ENCODE measurements at places on chromosomes 3 and 15.

DNA sequence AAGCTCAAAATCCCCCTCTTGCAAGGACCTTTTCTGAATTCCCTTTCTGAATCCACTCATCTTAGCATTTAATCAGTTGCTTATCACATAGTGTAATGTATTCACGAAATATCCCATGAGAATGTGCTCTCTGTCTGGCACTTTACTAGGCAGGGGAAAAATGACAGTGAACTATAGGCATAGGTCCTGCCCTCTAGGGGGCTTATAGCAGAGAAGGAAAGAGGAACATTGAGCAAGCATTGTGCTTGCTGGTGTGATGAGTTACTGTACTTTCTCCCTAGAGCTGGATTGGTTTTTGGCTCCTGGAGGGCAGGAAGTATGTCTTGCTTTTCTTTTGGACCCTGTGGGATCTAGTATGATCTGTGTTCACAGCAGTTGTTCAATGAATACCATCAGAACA is 26.5 kb downstream of the DUOX2 start:
- no peak for DNase-seq

DNA sequence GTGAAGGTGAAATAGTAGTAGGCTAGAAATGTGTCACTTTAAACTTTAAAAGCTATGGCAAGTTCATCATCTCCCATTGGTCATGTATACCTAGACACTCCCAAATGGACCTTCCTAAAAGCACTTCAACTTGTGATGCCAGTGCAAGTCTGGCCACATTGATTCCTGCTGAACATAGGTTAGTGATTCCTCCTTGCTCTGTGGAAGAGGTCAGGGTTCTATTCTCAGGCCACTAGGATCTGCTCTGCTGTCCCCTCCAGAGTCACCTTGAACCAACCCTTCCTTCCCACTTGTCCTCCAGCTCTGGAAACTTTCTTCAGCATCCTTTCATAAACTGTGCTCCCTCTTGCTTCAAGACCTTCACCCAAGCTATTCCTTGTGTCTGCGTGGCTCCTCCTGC is 301.7 kb downstream of the RPLP1 start:
- DNase-seq, result no peak

- DNase-seq, result no peak
Observed at GRCh38 chr3:151008699-151009098, 36.2 kb upstream of the CLRN1 start.

GRCh38 chr15:84778194-84778593 is 29.8 kb downstream of the ZNF592 start:
- no peak for DNase-seq

DNA sequence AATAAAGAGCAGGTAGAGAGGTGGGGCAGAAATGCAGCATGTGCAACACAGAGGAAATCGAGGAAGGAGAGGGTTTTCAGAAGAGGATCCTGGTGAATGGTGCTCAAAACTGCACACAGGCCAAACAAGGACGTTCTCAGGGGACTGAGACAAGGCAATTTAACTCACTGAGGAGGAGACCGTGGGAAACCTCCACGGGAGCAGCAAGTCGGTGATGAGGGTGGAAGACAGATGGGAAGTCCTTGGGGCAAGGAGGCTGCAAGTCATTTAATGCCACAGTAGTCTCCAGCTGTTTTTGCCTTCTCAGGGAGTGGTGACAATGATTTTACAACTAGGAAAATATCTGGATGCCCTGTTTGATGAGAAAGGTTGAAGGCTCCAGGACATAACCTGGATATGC is 11.5 kb upstream of the PDIA5 start:
- DNase-seq, result no peak

DNA sequence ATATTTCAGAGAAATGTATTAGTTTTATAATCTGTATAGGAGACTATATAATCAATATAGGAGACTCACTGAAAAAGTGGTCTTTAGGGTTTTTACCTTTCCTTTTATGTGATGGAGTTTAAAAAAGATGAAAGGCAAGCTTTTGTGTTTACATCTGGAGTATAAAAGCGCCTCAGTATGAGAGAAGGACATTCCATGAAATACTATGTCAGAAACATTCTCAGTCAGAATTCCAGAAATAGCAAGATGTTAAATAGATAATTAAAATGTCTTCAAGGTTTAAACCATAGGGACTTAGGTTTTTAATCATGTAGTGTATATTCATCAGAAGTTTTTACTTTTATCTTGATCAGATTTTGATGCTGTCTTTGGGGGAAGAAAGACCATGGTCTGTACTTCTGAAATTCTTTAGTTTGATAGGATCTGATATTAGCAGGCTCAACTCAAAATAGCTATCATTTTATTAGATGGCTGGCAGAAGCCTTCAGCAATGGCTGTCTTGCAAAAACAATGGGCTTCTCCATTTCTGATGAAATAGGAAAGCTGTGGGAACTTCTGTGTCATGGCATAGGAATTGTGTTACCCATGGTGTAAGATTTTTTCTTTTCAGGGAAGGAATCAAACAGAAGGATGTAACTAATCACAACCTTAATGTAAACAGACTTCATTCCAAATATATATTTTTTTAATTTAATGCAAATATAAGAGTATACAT is 209.6 kb upstream of the PLSCR5 start:
- no peak for DNase-seq

GRCh38 chr3:150635526-150635925 is 32.4 kb downstream of the SELENOT start:
- no peak for DNase-seq

- no peak for DNase-seq
Observed at GRCh38 chr3:177673112-177673914, 476.0 kb upstream of the TBL1XR1 start.

- no peak for DNase-seq
Observed at GRCh38 chr3:171526146-171526545, 65.9 kb upstream of the TNIK start.

- DNase-seq, result no peak
Observed at GRCh38 chr15:62962101-62962995, 80.2 kb upstream of the TPM1 start.

DNA sequence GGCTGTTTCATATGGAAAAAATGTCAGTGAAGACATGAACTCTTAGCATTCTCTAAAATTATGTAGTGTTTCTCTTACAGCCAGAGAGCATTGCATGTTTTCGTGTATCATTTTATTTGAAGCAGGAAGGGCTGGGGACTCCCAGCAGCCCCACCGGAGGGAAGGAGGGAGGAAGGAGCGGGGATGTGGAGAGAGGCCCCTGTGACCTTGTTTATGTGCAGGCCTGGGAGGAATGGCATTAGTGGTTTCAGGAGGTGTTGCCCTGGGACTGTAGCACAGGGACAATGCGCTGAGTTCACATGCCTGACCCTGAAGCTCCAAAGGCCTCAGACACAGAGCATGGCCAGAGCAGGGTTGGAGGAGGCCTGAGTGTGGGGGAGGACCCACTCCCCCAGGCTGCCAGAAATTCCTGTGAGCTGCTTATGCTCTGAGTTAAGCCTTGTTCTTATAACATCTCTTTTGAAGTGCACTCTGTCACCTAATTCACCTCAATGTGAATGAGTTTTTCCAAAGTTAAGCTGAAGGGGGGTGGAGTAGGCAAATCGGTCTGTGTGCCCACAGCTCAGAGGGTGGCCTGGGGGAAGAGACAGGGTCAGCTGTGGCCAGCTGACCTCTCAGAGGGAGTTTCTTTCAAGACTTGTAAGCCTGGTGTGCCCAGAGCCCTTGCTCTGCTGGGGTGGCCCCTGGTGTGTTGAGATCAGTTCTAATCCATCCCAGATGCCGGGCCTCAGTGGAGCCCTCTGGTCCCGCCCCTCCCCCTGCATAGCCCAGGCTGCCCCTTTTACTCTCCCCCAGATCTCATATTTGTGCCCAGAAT is 3.9 kb upstream of the RNU6-1 start:
- no peak for DNase-seq

DNA sequence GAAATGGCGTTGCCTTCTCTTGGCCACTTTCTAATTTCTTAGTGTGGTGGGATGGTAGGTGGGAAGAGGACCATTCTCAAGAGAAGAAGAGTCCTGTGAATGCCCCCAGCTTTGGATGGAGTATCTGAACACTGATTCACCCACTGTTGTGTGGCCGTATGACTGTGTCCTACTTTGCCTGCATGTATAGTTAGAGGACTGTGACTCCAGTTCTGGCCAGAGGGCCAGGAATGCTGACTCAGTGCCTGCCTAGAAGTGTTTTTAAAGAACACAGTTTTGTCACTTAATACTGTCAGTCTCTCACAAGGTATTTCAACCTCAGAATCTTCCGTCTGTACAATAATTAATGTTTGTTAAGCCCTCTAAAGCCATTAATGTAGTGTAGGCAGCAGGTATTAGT is 2.1 kb downstream of the SEC61A1 start:
- DNase-seq, result no peak

DNA sequence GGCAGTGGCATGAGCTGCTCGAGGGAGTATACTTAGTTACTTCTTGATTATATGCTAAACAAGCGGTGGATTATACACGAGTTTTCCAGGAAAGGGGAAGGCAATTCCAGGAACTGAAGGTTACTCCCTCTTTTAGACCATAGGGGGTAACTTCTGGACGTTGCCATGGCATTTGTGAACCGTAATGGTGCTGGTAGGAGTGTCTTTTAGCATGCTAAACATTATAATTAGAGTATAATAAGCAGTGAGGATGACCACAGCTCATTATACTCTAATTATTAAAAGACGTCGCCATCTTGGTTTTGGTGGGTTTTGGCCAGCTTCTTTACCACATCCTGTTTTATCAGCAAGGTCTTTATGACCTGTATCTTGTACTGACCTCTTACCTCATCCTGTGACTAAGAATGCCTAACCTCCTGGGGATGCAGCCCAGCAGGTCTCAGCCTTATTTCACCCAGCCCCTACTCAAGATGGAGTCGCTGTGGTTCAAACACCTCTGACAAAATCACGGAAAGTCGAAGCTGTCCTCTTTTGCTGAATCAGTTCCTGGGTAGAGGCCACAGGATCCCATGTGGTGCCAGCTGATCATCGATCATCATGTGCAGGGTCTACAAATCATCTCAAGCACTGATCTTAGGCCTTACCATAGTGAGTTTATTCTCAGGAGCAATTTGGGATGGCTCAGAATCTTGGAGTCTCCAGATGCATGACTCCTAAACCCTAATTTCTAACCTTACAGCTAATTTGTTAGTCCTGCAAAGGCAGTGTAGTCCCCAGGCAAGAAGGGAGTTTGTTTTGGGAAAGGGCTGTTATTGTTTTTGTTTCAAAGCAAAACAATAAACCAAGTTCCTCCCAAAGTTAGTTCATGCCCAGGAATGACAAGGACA is 149.1 kb downstream of the TJP1 start:
- no peak for DNase-seq

DNA sequence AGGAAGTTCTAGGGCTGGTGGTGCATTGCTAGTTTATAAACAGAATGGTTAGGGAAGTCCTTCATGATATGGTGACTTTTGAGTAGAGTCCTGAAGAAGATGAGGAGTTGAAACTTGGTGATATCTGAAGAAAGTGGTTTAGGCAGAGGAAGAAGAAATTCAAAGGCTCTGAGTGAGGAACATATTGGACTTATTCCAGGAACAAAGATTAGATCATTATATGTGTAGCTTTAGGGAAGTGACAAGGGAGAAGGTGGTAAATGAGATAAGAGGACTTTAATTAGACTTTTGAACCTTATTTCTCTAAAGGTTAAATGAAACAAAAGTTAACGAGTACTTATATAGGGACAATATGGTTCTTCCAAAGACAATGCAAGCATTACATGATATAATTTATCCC is 286.7 kb downstream of the DOCK3 start:
- DNase-seq, result no peak

GRCh38 chr15:64763021-64763420 is 12.4 kb downstream of the RBPMS2 start:
- DNase-seq, result no peak

GRCh38 chr15:85711580-85712192 is 83.0 kb downstream of the KLHL25 start:
- DNase-seq, result no peak

- no peak for DNase-seq
Observed at GRCh38 chr15:45126535-45127158, 3.0 kb downstream of the DUOXA1 start.

DNA sequence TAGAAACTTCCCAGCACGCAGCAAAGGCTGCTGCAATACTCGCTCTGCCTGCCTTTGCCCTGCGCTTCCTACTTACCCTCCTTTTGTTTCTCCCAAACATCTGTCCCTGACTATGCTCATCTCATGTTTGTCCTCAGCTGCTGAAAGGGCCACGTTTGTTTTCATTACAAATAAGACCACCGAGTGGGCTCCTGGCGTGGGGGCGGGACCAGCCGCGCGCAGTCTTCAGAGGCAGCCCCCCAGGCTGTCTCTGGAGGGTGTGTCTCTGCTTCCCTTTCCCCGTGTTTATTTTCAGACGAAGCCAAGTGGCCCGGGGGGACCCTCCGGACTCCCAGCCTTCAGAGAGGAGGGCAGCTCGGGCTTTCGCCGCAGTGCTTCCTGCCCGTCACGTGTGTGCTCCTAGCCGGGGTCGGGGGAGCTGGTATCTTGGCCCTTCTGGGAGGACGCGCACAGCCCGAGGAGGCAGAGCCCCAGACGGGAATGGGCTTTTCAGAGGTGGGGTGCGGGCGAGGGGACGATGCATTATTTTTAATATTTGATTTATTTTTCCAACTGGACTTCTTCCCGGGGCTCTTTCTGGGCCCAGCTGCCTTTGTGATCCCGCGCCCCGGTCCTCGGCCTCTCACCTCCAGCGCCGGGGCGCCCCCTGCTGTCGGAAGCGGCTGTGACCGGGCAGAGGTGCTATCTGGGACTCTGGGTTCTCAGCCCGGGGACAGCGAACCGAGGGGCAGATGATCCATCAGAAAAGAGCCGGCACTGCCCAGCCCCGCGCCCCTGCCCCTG is 70.0 kb upstream of the CGNL1 start:
- DNase-seq, result no peak

- DNase-seq, result no peak
Observed at GRCh38 chr3:31051226-31051625, 156.8 kb upstream of the GADL1 start.

GRCh38 chr15:95972041-95972553 is 358.4 kb upstream of the NR2F2 start:
- DNase-seq, result no peak

GRCh38 chr3:32778389-32778788 is 39.4 kb upstream of the TRIM71 start:
- no peak for DNase-seq

- DNase-seq, result no peak
Observed at GRCh38 chr3:37814547-37814946, 47.1 kb upstream of the CTDSPL start.

Data from left renal pelvis (tissue), 4 donors.